Right ventricle myocardium inferior (tissue), 1 donor: ENCODE measurements at places on chromosomes 7 and 10. TPM values are rescaled to one million over a fixed set of nuclear protein-coding genes. Genes with fewer than 3 reads are reported as not detected.

Gene KCP
- total RNA-seq = 0.11 TPM

Gene MYOZ1
- total RNA-seq = 0.51 TPM

Gene ZNF804B
- not detected for total RNA-seq

Gene KEL
- total RNA-seq = 0.62 TPM

Gene EPHB6
- total RNA-seq = 3.3 TPM

Gene LRRC18
- not detected for total RNA-seq

Gene ANK3
- total RNA-seq = 216 TPM

Gene DPYSL4
- total RNA-seq = 24.9 TPM

Gene NEURL1
- 0.05 TPM for total RNA-seq

Gene OTUD1
- total RNA-seq = 13.3 TPM

Gene NUTM2E
- not detected for total RNA-seq

Gene TMEM140
- 24.3 TPM for total RNA-seq

Gene ASZ1
- not detected for total RNA-seq

Gene CCAR1
- total RNA-seq = 32.0 TPM

Gene VPS41
- 38.6 TPM for total RNA-seq

Gene ICA1
- total RNA-seq = 44.3 TPM

Gene TMEM176A
- 31.1 TPM for total RNA-seq

Gene CALD1
- total RNA-seq = 99.1 TPM

Gene CEP55
- total RNA-seq = 1.4 TPM

Gene FERD3L
- not detected for total RNA-seq

Gene IDE
- total RNA-seq = 49.9 TPM

Gene ABCB1
- total RNA-seq = 4.5 TPM

Gene ITPRID1
- not detected for total RNA-seq

Gene ASB13
- 15.4 TPM for total RNA-seq
